ENCODE measurements at places on chromosomes 11 and 22.

- no peak for DNase-seq
Measured at GRCh38 chr11:118914987-118915386, 10.7 kb downstream of the BCL9L start.

DNA sequence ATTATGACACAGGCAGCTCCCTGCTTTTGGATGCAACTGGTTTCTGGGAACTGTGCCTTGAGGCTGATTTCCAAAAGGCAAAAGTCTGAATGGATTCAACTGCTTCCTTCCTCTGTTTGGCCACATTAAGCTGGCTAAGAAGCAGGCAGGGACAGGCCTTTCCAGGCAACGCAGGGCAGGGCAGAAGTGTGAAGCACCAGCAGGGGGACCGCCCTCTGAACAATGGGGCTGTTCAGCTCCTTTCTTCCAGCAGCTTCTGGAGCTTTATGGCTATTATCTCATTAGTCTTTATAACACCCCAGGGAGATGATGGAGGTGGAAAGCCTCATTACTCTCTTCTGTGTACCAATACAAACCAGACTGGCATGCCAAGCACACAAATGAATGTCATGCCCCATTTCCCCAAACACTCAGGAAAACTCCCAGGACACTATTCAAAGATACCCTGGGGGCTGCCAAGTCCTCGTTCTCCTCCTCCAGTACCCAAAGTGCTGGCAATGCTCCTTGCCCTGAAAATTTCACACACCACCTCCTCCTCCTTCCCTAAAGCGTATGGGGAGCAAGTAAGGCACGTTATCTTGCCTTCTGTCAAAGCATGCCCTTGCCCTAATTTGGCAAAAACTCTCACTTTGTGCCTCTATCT, 21.3 kb downstream of the MORC2 start:
- DNase-seq: peak; percentile 25

DNA sequence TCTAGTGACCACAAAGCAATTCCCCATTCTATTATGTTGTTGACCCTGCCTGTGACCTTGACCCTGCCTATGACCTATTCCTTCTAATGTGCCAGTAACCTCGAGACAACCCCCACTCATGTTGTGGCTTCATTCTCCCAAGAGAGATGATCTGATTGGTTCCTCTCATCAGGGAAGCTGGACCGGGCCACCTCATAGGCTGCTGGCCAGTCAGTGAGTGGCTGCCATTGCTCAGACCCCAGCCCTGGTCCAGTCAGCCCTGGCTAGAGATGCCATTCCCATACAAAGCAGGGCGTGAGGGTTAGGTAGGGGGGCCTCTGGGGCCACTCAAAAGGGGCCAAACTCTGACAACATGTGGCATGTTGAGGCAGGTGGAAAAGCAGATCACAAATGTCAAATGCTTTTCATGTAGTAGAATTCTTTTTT, 11.9 kb downstream of the SLC29A2 start:
- no peak for DNase-seq

DNA sequence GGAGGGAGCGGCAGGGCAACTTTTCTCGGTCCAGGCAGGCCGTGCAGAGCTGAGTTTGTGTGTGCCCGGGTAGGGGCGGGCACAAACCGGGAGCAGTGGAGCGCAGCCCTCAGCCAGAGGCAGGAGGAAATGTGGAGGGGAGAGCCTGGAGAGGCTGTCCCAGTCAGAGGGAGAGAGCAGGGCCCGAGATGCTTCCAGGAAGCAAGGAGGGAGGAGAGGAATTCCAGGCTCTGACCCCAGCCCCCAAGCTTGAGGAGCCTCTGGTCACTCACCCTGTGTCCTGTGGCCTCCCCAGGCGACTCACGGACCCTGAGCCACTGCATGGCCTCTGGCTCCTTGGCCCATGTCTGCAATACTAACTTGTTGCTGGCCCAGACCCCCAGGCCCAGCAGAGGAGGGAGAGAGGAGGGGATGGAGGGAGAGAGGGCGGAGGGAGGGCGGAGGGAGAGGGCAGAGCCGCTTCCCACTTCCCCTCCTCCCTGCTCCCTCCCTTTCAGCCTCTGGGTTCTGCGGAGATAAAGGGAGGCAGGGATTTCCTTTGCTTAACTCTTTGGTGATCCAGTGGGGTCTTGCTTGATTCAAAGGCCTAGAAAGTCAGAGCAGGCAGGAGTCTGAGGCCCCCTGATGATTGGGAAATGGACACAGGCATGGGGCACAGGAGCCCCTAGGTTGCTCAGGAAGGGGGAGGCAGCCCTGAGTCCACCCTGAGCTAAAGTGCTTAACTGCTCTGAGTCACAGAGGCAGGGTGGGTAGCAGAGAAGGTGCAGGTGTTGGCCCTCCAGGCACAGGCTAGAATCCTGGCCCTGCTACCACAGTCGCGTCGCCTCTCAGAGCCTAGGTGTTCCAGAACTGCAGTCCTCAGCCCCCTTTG, at the start of gene C1QTNF6:
Gene C1QTNF6, minus strand, starts transcription at position 357 of the 871 bp plus-strand sequence. Its CDS starts 34 bp downstream, at position 323.
- no peak for DNase-seq

DNA sequence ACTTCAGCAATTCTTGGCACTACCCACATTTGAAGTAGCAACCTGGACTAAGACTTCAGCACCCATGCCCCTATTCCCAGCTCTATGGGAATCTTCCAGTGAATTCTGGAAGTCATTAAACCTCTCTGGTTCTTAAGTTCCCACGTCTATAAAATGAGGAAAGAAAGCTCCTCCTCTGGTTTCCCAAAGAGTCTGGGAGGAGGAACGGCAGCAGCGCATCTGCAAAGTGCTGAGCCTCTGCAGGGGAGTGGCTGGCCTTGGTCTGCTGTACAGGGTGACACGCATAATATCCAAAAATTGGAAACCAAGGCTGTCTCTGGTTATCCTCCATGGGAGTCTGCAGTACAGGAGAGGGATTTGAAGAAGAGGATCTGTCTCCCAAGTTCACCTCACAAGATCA, 73.6 kb upstream of the TP53I11 start:
- no peak for DNase-seq
